ENCODE measurements at places on chromosomes 1 and 21.

- no peak for ATAC-seq
Observed at GRCh38 chr1:179029321-179029759, 3.6 kb downstream of the FAM20B start.

GRCh38 chr1:39901714-39902459, at the start of gene MYCL:
TSS of gene MYCL (minus strand) at chr1:39901917. CDS start at chr1:39901434, 483 bp downstream.
- ATAC-seq, result peak; percentile 90

- no peak for ATAC-seq
Observed at GRCh38 chr1:59502009-59502691, 205.3 kb downstream of the FGGY start.

GRCh38 chr1:41859686-41860085, 59.0 kb downstream of the HIVEP3 start:
- ATAC-seq, result peak; percentile 49

DNA sequence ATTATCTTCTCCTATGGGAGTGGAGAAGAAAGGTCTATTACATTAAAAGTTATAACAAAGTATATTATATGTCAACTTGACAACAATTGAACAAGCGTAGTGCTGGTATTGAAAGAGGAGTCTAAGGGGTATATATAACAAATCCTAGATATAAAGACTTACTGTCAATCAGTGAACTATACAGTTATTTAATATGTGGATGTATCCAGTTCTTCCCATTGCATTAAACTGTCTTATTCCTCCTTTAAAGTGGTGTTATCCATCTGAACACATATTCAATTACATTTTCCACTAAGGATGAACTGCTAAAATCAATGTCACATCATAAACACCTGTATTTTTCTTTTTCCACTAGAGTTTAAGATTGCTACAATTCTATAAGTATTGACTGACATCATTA, 438.8 kb downstream of the DPYD start:
- no peak for ATAC-seq

DNA sequence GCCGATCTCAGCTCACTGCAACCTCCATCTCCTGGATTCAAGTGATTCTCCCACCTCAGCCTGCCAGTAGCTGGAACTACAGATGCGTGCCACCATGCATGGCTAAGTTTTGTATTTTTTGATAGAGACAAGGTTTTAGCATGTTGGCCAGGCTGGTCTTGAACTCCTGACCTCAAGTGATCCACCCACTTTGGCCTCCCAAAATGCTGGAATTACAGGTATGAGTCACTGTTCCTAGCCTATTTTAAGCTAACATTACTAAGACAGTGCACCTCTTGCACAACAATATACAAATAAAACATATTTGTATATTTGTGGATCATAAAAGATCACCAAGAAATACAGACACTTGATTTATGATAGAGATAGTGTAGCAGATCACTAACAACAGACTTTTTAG, 139.1 kb downstream of the DUSP10 start:
- no peak for ATAC-seq

- ATAC-seq, result no peak
Observed at GRCh38 chr1:108569097-108569728, 9.3 kb downstream of the EEIG2 start.

DNA sequence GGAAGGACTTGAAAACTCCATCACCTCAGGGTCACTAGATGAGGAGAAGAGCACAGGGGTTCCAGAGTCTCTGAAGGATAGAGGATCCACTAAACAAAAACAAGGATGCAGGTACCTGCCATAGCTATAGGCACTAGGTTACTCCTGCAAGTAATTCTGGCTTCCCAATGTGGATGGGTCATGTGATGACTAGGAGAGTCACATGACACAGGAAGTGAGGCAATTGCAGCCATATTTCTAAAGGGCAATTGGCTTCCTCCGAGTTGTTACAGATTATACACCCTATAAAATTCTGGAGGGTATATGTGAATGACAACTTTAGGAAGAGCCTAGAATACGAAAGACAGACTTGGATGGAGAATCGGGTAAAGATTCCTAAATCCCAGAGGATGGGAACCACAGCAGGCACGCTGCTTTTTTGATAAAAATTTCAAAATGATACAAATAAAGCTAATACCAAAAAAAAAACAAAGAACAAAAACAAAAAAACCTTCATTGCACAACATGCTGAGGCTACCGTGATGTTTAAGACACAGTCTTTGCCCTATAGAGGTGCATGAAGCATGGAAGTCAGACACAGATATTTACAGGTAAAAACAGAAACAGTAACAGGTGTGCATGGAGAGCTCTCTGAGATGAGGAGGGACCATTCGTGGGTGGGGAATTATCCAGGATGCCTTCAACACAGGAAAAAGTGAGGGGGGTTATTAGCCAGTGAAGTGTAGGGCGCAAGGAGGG, 10.5 kb downstream of the MTX1 start:
- no peak for ATAC-seq

DNA sequence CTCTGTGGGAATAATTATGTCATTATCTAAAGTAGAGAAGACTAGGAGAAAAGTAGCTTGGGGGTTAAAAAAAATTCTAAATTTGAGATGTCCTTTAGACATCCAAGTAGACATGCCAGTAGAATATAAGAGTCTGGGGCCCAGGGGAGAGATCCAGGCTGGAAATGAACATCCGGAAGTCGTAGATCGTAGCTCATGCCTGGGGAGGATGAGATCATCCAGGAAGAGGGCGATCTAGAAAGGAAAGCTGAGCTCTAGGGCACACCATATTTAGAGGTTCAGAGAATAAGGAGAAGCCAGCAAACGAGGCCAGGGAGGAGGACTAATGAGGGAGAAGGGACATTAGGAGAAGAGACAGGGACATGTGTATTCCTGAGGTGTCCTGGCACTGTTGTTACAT, 12.2 kb downstream of the NGF start:
- ATAC-seq, result no peak

- no peak for ATAC-seq
Observed at GRCh38 chr1:67393240-67393639, 37.0 kb downstream of the SERBP1 start.

- no peak for ATAC-seq
Observed at GRCh38 chr1:44663417-44663816, 10.9 kb downstream of the TMEM53 start.

- ATAC-seq, result no peak
Observed at GRCh38 chr21:24832961-24833360, 774.3 kb downstream of the MRPL39 start.

DNA sequence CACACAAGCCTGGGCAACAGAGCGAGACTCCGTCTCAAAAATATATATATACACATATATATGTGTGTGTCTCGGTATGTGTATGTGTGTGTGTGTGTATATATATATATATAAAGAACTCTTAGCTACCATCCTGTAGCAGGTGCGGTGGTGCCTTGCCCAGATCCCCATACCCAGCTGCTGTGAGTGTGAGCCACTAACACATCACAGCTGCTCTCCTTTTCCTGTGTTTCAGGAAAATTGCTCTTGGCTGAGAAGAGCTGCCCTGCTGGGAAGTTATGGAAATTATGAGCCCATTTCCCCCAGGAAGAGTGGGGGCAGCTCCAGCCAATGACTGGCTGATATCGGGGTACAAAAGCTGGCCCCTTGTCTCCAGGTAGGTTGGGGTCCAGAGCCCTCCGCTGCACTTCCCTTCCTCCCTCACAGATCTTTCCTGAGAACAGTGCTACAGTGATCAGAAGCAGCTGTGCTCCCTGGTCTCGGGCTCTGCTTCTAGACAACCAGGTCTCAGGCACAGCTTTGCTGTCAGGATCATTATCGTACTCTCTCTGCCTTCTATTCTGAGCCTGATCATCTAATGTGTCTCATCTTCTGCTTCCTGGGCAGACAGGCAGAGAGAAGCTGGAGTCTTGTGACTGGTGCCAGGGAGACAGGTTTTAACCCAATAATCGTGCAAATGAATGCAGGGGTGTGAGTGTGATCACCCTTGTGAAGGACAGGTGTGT, 109.6 kb upstream of the ZNF678 start:
- ATAC-seq, result no peak

- ATAC-seq, result no peak
Observed at GRCh38 chr1:19456968-19457441, 28.3 kb downstream of the CAPZB start.

GRCh38 chr1:24720152-24720551, 25.1 kb upstream of the CLIC4 start:
- no peak for ATAC-seq

DNA sequence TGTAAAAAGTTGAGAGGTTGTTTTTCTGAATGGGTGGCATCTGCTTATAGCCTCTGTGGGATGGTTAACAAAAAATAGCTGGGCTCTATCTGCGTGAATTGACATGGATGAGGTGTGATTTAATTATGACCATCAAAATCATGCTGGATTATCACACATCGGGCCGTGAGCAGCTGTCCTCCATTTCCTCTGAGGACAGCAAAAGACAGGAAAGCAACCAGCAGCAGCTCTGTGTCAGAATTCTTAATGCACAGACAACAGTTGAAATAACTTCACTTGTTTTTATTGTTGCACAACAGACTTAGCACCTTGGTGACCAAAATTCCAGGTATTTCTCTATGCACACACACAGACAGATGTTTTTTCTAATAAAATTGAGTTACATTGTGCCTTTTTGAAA, 54.5 kb upstream of the LAPTM5 start:
- no peak for ATAC-seq

- no peak for ATAC-seq
Observed at GRCh38 chr1:181117648-181118449, 29.3 kb downstream of the IER5 start.

GRCh38 chr21:37463083-37463801, 96.7 kb downstream of the DYRK1A start:
- peak; percentile 64 for ATAC-seq

- no peak for ATAC-seq
Observed at GRCh38 chr1:172630056-172630818, 28.7 kb upstream of the FASLG start.

- ATAC-seq, result peak; percentile 74
Observed at GRCh38 chr1:28111157-28111556, 22.7 kb upstream of the EYA3 start.

DNA sequence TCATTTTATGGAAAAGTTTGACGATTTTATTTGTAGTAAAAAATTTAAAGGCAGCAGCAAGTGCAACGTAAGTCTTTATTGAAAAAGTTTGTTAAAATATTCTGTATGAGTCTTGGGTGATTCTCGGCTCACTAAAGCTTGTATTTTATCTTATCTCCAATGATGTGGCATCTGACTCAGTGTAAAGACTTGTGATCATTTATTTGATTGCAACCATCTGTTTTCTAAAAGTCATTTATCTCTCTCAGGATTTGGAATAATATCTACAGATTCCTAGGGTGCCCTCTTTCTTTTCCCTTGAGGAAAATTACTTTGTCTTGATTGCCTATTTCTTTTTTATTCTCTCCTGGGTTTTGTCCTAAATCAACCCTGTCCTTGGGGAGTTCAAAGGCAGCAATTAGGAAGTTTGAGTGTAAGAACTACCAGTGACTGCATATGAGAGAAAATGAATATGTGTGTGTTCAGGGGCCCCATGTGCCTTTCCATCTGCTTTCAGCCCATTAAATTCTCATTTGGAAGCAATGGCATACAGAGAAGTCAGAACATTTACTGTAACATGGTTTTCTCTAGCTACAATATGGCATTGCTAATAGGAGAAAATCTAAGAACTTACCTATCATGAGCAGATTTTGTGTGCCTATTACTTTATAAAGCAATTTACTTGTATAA, 575.0 kb upstream of the CHRM3 start:
- no peak for ATAC-seq

- ATAC-seq, result peak; percentile 26
Observed at GRCh38 chr1:169105434-169106094, 926 bp upstream of the ATP1B1 start.

Data from stimulated activated memory B cell treated with anti-CD40 and anti-IgM and Interleukin-4, amounts not matched to agents 10 μg/mL and 1 μg/mL and 100 μg/mL, for 72 hours (primary cell).